ENCODE measurements at places on chromosomes 3 and 15.

DNA sequence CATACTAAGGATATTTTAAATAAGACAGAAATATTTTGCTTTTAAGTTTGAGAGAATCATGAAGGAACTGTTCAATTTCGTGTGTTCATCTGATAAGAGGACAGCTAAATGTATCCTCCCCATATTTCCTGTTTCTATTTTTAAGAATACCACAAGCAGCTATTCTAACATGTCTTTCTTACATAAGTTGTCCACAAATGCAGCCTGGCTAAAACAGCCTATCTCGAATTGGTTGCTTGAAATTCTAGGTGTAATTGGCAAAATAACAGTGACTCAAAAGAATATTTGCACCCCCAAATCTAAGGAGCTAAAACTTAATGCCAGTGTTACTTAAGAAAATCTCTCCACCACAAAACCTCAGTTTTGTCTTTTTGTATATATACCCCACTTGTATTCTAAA is 35.0 kb downstream of the BTLA start:
- no peak for DNase-seq

GRCh38 chr15:73941871-73942635 is 15.8 kb downstream of the LOXL1 start:
- no peak for DNase-seq

GRCh38 chr3:97928986-97929385 is 43.2 kb downstream of the RIOX2 start:
- no peak for DNase-seq

- DNase-seq, result no peak
Observed at GRCh38 chr3:157441102-157441624, 4.5 kb downstream of the PTX3 start.

DNA sequence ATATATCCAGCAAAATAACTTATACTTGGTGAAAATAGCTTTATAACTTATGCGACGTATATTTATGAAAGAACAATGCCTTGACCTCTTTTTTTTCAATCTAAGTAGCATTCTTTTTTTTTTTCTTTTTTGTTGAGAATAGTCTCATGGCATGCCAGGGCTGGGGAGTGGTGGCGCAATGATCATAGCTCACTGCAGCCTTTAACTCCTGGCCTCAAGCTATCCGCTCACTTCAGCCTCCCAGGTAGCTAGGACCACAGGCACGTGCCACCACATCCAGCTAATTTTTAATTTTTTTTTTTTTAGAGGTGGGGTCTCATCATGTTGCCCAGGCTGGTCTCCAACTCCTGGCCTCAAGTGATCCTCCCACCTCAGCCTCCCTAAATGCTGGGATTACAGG is 43.5 kb downstream of the RAB8B start:
- no peak for DNase-seq

GRCh38 chr3:12644331-12644937 is 19.5 kb downstream of the RAF1 start:
- no peak for DNase-seq

DNA sequence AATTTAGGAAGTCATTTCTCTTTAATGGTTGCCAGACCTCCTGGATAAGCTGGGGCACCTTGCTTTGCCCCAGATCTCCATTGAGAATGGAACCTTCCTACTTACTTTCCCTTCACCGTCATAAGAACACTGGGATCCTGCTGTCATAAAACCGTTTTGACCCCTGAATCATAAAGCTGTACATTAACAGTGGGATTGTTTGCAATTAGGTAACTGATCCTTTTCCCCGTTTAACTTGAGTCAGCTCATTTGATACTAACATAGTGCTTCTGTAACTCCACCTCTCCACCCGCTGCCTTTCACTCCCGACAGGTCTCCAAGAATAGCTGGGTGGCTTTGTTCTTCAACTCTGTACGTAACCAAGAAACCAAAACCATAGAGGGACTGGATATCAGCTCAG is 308.2 kb upstream of the WNT5A start:
- DNase-seq, result no peak

- DNase-seq, result no peak
Observed at GRCh38 chr3:132016061-132017041, 18.5 kb downstream of the CPNE4 start.

- DNase-seq, result no peak
Observed at GRCh38 chr3:19938295-19938627, 4.2 kb upstream of the EFHB start.

DNA sequence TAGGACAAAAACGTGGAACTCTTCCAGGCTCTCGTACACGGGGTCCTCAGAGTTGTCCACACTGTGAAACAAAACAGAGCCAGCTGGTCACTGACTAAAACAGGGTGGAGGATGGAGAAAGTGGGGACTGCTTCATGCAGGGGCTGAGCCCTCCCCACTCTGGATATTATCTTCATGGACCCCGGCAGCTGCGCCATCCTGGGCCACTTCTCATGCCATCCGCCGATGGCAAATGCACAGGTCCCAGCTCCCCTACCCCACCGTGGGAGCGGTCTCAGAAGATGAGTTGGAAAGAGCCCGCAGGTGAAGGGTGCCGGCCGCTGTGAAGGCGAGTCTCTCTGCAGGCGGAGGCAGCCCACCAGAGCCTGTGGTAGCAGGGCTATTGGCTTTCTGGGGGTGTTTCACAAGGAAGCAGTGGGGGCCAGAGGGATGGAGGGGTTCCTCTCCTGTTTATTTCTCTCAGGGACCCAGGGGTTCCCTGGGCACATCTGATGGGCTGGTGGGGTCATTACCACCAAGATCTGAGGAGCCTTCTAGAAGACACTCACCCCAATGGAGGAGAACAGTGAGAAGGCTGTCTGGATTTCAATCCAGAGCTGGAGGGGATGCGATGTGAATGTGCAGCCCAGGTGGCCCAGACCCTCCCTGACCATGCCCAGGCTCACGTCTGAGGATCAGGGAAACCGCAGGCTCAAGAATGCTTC is 177.3 kb downstream of the KLF13 start:
- DNase-seq, result no peak

DNA sequence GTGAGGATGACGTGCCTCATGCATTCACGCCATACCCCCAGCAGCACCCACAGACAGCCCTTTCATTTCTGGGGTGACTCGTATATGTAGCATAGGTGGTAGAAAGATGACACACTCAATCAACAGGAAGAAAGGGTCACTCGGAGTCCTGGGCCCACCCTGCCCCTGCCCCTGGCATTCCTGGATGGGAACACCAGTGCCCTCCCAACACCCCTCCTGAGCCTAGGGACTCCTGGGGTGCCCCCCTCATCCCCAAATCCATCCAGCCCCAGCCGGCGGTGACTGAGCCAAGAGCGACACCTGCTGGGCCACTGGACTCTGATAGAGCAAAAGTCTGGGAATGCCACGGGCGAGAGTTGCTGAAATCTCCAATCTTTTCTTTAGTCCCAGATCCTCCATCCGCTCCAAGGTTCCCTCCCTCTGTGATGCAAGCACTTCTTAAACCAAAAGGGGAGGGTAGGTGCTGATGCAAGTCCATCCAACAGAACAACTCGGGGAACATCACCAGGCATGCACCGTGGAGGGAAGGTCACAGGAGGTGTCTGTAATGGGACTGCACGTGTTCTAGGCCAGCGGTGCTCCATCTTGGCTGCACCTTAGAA is 31.1 kb downstream of the ACAN start:
- peak; percentile 11 for DNase-seq

- no peak for DNase-seq
Observed at GRCh38 chr3:191963182-191963581, 502.2 kb downstream of the PYDC2 start.

GRCh38 chr3:194632809-194633348 is 340 bp downstream of the TMEM44 start:
- no peak for DNase-seq

DNA sequence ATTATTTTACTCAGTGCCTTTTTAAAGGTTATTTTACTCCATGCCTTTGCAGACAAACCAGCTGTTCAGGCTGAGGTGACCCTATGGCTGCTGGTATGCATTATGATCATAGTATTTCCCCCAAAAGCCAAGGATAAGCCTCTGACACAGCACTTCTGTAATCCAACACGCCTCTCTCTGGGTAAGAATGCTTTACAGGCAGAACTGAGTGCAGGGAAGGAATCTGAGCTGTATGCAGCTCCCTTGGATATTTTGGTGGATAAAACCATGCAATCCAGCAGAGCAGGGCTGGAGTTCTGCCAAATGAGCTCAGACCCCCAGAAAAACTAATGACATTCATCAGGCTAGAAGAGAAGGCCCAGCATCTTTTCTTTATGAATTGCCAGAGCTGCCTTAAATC is 11.7 kb upstream of the MAP1A start:
- DNase-seq, result no peak

DNA sequence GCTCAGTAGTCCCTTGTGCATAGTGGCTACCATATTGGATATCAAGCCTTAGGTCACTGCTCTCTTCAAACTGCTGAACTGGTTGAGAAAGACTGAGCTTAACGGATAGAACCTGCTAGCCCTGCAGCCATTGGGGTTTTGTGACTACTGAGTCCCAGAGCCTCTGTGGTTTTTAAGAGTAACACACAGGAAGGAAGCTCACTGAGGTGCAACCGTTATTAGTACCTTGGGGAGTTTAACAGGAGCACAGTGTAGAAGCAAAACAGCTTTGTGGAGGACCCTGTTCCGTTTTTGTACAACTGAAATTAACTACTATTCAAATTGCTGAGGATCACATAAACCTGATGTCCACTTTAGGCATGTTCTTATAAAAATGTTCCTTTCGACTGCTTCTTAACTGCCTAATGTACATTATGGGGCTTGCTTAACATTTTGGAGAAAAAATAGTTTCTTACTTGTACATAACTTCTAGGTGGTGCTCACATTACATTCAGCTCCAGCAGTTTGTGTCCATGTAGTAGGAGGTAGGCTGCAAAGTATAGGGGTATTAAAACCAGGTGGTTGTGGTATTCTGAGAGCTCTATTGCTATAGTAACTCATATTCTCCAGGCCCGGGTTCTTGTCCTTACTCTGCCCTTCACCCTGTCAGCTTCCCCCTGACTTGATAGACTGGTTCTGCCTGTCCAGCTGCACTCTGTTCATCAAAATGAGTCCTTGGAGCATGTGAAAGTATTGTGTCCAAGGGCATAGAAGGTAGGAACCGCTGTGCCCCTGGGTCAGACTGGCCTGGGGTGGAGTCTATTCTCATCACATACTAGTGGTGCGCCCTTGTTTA is 17.3 kb downstream of the PXK start:
- no peak for DNase-seq

- no peak for DNase-seq
Observed at GRCh38 chr15:69163141-69163669, 2.8 kb downstream of the GLCE start.

- no peak for DNase-seq
Observed at GRCh38 chr3:45988804-45989203, 6.8 kb downstream of the FYCO1 start.

DNA sequence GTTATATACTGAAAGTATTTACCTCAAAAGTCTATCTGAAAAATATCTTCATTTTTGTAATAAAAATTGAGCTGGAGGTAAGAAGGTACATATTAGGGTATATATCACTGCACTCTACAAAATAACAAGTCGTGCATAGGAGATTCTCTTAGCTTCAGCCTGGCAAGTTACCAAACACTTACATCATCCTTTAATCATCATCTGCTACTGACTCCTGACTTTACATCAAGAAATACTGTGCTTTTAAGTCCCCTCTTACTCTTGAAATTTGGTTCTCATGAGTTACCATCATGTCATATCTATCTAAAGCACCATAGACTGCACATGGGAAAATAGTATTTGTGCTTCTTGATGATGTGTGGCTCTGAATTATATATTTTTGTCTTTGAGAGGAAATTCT is 50.8 kb downstream of the LYSMD4 start:
- no peak for DNase-seq

DNA sequence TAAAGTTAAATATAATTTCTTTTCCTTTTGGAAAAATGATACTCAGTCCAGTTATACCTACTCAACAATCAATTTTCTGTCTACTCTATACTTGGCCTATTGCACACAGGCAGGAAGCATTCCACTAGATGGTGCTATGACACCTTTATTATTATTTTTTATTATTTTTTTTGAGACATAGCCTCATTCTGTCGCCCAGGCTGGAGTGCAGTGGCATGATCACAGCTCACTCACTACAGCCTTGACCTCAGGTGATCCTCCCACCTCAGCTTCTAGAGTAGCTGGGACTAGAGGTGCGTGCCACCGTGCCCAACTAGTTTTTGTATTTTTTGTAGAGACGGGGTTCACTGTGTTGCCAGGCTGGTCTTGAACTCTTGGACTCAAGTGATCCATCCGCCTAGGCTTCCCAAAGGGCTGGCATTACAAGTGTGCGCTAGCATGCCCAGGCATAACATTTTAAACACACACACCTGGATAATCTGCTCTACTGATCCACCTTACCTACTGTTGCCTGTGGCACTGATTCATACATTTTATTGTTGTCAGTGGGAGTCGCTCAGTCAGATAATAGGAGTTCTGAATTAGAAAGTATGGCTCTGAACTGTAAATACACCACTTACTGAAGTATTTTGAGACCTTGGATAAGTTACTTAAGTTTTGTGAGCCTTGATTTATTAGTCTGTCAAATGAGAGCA is 56.2 kb downstream of the EIF3J start:
- no peak for DNase-seq

DNA sequence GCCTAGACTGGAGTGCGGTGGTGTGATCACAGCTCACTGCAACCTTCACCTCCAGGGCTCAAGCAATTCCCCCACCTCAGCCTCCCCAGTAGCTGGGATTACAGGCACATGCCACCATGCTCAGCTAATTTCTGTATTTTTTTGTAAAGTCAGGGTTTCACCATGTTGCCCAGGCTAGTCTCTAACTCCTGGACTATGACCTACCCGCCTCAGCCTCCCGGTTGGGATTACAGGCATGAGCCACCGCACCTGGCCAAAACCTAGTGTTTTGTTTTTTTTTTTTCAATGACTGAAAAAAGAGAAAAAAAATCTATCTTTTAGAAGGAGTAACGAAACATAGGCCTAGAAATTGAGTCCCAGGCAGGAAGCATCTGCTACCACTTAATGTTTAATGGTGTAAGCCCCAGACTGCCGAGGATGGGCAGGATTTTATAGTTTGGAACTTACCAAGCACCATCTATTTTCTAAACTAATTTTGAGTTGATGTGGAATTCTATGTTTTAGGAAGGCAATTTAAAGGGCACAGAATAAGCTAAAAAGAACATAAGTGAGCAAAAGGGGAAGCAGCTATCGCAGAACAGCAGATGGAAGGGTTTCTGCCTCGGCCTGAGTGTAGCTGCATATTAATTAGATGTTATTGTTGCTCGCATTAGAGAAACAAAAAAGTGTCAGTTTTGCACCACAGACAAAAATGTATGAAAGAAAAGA is 24.2 kb upstream of the CA12 start:
- no peak for DNase-seq

Data from activated CD8-positive, alpha-beta memory T cell treated with anti-CD3 and anti-CD28 coated beads for 1 hour (primary cell).